Bladder microvascular endothelial cell (primary cell): ENCODE measurements at places on chromosomes 16 and 17. TPM values are rescaled to one million over a fixed set of nuclear protein-coding genes. Genes with fewer than 3 reads are reported as not detected.

The GLP2R gene
- total RNA-seq: 0.31 TPM in 1 of 2 replicates, not detected in the other

The CD300E gene
- not detected in 2 replicates for total RNA-seq

The PABPN1L gene
- total RNA-seq: not detected in 2 replicates

The CD300LB gene
- not detected in 2 replicates for total RNA-seq

The TPPP3 gene
- total RNA-seq: 0.13 TPM in 1 of 2 replicates, not detected in the other

The HOXB6 gene
- 9.9 and 10.2 TPM in 2 replicates for total RNA-seq

The TVP23A gene
- total RNA-seq: not detected in 2 replicates

The FOXC2 gene
- 0.16 and 2.0 TPM in 2 replicates for total RNA-seq

The OTOP2 gene
- total RNA-seq: not detected in 2 replicates

The SLC38A8 gene
- not detected in 2 replicates for total RNA-seq

The WSCD1 gene
- 27.6 and 35.3 TPM in 2 replicates for total RNA-seq

The KLHL36 gene
- total RNA-seq: 33.7 and 83.8 TPM in 2 replicates

The CRLF3 gene
- total RNA-seq: 20.7 and 24.5 TPM in 2 replicates
